ENCODE measurements at places on chromosomes 6 and 20. TPM values are rescaled to one million over a fixed set of nuclear protein-coding genes. Genes with fewer than 3 reads are reported as not detected.

- no peak for DNase-seq
Observed at GRCh38 chr20:25369971-25370370, 20.7 kb downstream of the ABHD12 start.

Gene SOX18
- 4.5 TPM for polyA plus RNA-seq

DNA sequence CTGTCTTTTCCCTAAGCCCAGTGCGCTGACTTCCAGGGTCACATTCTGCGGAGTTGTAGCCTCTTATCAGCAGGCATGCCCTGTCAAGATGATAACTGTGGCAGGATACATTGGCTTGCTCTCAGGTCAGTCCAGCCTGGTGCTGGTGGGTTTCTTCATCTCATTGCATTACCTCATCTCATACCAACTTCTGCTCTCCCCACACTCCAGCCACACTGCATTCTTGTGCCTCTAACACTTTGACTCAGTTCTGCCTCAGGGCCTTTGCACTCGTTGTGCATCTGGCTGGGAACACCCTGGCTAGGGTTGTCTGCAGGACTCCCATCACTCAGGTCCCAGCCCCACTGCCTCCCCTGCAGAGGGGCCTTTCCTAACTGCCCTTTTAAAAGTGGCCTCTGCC is 110.3 kb upstream of the BACH2 start:
- DNase-seq, result no peak

DNA sequence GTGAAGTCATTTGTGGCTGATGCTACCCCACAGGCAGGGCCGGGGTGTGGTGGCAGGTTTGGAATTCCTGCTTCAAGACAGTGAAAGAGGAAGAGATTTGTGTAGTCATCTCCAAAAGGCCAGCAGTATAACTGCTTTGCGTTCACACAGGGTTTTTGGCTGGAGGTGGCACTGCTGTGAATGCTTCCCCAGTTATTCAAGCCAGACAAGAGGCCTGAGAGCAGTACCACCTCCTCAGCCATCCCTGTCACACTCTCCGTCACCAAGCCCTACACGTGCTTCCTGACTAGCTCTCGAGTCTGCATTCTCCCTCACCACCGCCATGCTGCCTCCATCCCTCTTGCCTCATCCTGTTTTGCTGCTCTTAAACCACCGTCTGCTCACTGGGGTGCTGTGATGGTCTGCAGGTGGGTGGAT is 23.9 kb downstream of the ARMC2 start:
- DNase-seq, result no peak

GRCh38 chr6:98848539-98849242 is 14.3 kb downstream of the POU3F2 start:
- no peak for DNase-seq

- no peak for DNase-seq
Observed at GRCh38 chr6:12459945-12460661, 169.9 kb downstream of the EDN1 start.
